CD4-positive, alpha-beta T cell (primary cell): ENCODE measurements at places on chromosomes 5 and 9.

DNA sequence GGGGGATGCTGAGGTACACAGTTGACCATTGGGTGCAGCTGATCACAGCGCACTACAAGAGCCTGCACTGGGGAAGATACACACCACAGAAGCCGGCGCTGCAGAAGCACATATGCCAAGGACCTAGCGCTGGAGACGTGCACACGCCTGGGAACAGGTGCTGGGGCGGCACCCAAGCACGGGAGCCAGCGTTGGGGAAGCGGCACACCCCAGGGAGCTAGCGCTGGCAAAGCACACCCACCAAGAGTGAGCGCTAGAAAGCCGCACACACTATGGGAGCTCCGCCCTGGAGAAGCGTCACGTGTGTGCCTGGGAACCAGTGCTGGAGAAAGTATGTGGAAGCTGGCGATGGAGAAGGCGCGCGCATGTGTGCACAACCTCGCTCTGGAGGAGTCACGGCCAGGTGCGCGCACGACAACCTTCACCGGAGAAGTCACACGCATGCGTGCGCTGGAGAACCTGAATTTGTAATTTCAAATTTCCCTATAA, 4.5 kb downstream of the FANCC start:
- DNase-seq: no peak

DNA sequence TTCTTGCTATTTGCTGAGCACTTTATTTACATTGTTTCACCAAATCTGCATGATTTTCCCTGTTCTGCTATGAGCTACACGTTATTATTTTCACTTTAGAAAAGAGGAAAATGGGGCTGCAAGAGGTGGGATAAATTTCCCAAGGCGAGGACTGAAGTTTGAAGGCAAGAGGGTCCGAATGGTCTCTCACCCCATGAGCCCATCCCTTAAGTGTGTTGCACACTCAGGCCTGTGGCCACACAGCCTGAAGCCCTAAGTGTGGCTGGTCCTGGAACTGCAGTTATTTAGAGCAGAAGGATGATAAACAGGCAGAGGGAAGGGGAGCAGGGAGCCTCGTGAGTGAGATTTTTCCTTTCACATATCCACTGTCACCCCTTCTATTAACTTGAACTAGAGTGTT, 7.8 kb downstream of the PDE8B start:
- DNase-seq: no peak

- no peak for DNase-seq
Observed at GRCh38 chr9:90808890-90809685, 7.5 kb downstream of the SYK start.

DNA sequence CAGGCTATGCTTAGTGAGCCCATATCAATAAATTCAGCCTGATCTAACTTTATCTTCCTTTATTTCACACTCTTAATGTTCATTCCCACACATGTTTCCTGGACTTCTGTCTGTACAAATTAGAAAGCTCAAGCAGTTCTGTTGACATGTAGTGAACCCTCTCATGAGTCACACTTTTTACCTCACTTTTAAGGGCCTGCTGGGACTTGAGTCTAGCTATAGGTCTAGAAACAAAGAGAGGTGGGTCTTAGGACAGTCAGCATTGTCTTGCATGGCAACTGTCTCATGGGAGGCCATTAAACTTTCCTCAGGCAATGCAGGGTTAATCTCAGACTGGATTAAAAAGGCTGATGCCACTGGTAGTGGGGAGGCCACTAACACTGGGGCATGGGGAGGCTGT, 8.6 kb upstream of the CCNH start:
- DNase-seq: no peak

DNA sequence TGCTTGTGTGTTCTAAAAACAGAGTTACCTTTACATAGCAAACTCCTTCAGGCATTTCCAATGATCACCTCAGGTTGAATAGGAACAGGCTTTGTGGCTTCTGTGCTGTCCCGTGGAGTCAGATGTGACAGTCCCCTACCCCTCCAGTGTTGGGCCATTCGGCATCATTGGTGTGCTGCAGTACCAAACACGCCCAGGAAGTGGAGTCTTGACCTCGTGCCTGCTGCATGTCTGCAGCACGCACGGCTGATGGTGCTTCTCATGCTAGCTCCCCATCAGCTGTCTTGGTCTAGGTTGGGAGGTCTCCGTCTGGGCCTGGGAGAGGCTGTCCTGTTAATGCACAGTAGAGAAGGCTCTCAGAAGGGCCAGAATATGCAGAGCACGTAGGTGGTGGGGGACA, 42.5 kb upstream of the PHF2 start:
- DNase-seq: no peak

- no peak for DNase-seq
Observed at GRCh38 chr9:136942112-136942880, 2.2 kb downstream of the FBXW5 start.

DNA sequence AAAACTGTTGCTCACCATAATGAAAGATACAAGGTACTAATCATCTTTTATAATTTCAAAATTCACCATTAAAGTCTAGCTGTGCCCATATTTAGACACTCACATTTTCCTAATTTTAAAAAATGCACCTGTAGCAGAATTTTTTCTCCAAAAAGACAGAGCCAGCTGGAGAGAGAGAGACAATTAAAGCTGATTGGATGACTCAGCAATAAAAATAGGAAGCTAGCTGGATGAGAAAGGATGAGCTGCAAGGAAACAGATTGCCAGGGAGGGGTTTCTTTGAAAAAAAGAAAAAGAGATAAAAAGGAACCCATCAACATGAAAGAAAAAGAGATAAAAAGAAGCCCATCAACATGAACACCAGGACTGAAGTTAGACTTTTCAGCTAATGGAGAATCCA, 73.8 kb downstream of the HCN1 start:
- DNase-seq: no peak

DNA sequence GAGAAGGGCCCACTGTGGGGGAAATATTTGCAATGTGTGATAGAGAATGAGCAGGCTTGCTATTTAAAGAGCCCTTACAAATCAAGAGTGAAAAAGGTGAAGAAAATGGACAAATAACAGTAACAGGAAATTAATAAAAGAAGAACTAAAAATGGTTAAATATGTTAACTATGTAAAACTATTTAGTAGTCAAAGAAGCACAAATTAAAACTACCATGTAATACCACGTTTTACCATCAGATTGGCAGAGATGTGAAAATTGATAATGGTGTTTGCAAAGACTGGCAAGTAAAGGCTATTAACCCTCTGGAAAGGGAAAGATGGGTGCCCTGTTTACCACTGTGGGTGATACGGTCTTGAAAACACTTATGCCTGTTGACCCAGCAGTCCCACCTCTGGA, 23.2 kb upstream of the GRHPR start:
- DNase-seq: no peak

DNA sequence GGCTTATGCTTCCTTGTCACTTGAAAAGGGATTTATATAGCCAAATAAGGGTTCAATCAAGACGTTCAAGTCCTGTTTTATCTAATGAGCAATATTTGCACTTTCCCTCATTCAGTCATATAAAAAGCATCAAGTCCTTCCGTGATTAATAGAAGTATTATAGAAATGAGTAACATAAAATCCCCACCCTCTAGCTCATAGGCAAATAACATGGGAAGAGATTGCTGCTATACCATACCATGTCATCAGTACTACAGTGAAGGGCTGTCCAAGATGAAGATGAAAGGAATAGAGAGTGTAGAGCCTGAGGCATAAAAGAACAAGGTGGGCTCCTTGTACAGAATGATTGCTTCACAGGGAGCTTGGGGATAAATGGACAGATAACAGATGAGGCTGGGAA, 20.4 kb upstream of the PAPPA start:
- DNase-seq: no peak

DNA sequence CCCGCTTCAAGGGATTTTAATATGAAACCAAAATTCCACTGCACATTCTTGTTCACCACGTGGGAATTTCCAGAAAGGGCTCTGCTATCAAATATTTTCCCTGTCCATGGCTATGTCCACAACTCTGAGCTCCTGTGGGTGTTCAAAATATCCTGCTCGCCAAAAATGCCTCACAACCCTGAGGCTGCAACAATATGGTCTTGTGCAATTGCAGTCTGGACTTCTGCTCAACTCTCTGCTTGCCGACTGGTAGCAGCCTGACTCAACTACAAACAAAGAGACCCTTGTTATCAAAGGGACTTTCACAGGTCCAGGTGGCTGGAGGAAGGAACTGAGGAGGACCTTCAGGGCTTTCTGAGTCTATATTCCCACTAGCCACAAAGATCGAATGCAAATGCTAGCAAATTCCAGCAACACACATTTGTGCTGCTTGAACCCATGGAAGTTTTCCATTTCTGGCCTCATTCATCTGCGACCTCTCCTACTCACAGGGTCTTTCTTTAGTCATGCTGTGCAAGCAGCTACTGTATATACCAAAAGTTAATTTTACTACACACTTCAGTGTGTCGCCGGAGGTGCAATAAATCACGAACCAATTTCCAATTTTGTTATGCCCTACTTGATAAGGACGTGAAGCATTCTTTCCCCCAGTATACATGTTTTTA, 169.2 kb upstream of the SLC30A5 start:
- no peak for DNase-seq

- no peak for DNase-seq
Observed at GRCh38 chr9:7154003-7154619, 396.3 kb downstream of the KDM4C start.

- DNase-seq: no peak
Observed at GRCh38 chr5:176787676-176788075, 22.7 kb upstream of the UNC5A start.

- no peak for DNase-seq
Observed at GRCh38 chr5:141674747-141675146, 7.3 kb downstream of the ARAP3 start.

DNA sequence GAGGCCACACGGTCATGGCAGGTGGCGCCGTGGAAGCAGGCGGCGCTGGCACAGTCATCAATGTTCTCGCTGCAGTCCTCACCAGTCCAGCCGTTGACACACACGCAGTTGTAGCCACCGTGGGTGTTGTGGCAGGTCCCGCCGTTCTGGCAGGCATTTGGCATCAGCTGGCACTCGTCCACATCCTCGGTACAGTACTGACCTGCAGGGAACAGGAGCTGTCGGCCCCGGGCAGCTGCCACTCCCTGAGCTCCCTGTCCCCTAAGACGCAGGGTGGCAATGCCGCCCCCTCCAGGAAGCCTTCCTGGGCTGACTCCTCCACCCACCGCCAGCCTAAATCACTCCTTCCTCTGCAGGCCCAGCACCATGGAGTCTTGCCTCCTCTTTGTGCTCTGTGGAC, 27.2 kb downstream of the NOTCH1 start:
- DNase-seq: no peak

DNA sequence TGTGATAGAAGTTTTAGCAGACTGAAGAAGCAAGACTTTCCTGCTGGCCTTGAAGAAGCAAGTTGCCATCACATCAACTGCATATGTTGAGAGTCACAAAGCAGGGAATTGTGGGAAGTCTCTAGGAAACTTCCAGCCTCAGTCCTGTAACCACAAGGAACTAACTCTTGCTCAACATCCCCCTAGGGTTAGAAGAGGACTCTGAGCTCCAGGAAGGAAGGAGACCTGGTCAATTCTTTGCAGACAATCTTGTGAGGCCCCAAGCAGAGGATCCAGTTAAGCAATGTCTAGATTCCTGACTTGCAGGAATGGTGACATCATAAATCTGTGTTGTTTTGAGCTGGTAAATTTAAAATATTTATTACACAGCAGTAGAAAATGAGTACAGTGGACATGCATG, 18.6 kb upstream of the ZNF366 start:
- DNase-seq: no peak

GRCh38 chr9:100352201-100352726, 478 bp downstream of the TEX10 start:
- peak; percentile 2 for DNase-seq

GRCh38 chr9:96618209-96619123, 1.2 kb downstream of the CDC14B start:
- DNase-seq: no peak

- no peak for DNase-seq
Observed at GRCh38 chr9:76877961-76878360, 28.0 kb downstream of the PRUNE2 start.

DNA sequence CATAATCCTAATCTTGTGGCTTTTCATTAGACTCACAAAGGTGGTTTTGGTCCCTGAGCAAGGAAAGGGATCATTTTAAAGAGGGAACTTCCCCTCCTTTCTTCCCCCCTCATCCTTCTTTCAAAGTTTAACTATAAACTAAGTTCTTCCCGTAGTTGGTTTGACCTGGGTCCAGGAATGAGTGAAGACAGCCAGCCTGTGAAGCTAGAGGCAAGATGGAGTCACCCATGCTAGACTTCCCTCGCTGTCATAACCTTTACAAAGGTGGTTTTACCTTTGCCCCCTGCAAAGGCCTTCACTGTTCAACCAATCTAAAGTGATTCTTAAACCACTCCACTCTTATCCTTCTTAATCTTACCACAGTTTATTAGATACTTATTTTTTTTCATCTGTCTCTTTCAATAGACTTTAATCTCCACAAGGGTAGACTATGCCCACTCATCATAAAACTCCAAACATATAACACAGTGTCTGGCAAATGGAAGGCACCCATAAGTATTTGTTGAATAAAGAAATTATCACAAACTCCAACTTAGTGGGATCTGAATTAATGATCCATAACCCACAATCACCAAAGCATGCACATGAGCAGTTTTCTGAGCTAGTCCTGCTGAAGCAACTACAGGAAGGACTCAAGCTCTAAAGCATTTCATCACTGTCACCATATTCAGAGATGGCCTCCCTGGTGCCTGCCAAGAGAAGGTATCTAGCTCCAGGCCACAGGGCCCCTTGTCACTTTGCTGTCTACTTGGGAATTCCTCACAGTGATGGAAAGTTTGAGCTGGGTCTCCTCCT, 369.0 kb downstream of the SPOCK1 start:
- DNase-seq: no peak

DNA sequence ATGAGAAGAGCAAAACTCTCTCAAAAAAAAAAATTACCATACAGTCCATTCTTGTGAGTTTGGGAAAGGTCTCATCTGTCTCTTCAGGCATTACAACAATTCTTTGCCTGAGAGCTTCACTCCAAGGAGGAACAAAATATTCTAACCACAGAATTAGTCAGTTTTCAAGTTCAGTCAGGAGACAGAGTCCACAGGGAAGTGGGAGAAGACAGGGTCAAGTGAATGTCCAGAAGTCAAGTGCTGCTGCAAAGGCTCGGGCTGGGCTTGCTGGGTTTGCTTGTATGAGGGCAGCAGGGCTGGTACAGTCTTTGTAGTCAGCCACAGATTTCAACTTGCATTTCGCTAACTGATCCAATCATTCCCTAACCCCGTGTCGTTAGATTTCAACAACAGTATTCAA, 17.6 kb upstream of the HEXB start:
- no peak for DNase-seq

DNA sequence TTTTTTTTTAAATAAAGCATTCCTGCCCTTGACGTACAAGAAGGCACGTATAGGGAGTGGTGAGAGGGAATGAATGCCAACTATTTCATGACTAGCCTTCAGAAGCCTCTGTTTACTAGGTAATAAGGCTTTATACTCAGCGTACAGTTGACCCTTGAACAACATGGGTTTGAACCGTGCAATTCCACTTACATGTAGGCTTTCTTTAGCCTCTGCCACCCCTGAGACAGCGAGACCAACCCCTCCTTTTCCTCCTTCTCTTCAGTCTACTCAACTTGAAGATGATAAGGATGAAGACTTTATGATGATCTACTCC, 22.5 kb downstream of the CDC42SE2 start:
- DNase-seq: no peak

GRCh38 chr5:91875196-91875779, 492.2 kb upstream of the ARRDC3 start:
- no peak for DNase-seq

GRCh38 chr9:2026220-2026997, 11.3 kb downstream of the SMARCA2 start:
- DNase-seq: no peak

GRCh38 chr9:128684325-128685199, 4.5 kb upstream of the SET start:
- peak; percentile 83 for DNase-seq

- no peak for DNase-seq
Observed at GRCh38 chr5:112294126-112294525, 125.0 kb downstream of the EPB41L4A start.
